ENCODE measurements at places on chromosomes 5 and 9.
A peak's percentile ranks its signal among the peaks of the same experiment; 100 is the strongest.

GRCh38 chr5:15069407-15069905, 197.9 kb upstream of the ANKH start:
- no peak for DNase-seq

GRCh38 chr5:135376961-135377624, 21.9 kb downstream of the MACROH2A1 start:
- no peak for DNase-seq

- DNase-seq: no peak
Observed at GRCh38 chr5:67283988-67284487, 87.4 kb upstream of the CD180 start.

DNA sequence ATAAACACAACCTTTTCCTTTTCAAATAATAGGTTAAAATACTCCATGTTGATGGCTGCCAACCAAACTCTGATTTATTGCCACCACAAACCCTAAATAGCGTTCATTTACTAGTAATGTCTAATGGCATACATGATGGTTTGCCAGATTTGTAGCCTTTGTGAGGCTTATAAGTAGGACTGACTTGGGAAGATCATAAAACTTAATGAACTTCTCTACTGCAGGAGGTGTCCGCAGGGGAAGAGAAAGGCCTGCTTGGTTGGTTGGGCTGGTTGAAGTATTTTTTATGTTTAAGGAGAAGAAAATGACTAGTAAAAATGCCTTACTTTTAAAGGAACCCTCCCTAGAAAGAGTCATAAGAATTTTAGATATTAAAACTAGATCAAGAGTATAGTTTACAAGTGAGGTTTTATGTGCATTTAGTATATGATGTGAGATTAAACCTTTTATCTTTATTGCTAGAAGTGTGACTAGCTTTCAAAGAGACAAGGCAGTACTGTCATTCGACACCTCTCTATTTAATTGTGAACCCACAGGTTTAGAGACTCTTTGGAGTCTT, 5.0 kb downstream of the PBX3 start:
- DNase-seq: peak; percentile 74

DNA sequence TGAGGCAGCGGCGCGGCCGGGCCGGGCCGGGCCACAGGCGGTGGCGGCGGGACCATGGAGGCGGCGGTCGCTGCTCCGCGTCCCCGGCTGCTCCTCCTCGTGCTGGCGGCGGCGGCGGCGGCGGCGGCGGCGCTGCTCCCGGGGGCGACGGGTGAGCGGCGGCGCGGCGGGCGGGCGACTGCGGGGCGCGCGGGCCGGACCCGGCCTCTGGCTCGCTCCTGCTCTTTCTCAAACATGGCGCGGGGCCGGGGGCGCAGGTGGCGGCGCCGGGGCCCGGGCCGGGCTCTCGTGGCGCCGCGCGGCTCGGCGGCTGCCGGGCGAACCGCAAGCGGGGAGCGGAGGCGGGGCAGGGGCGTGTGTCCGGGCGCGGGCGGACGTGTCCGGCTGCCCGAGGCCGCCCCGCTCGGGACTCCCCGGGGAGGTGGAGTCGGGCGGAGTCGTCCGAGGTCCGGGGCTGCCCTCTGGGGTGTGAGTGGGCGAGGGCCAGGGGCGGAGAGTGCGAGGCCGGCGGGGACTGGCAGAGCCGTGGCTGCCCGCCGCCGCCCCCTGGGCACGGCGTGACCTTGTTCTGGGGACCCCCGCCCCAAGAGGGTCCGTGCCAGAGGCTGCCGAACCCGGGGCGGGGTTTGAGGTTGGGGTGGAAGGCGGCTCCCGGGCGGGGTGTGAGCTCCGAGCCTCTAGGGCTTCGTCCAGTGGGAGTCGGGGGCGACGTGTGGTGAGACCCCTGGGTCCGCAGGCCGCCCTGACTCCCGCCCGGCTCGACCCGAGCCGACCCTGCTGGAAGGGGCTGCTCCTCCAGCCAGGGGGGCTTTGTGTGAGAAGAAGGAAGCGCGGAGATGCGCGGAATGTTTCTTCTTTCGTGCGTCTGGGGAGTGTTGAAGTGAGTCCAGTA, 485 bp downstream of the TGFBR1 start:
- DNase-seq: peak; percentile 9

DNA sequence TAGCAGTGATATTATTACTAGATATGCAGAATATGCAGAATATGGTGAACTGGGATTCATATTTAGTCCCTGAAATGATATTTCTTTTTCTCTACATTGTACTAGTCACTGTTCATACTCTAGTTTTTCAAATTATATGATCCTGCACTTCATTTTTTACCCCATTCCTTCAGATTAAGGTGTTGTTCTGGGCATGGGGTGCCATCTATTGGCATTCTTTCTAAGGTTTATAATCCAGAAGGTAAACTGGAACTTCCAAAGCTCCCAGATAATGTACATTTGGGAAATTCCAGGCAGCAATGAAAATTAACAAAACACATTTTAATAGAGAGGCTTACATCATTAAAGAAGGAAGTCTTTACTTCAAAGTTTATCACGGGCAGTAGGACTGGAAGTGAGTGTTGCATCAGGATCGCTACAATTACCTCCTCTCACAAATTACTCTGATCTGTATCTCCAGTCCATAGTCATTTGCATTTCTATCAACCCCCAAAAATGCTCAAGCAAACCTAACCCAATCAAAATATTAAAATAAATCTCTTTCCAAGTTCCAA, 12.5 kb downstream of the RFX3 start:
- no peak for DNase-seq

GRCh38 chr5:174807471-174807870, 83.1 kb downstream of the MSX2 start:
- DNase-seq: no peak

GRCh38 chr5:179908528-179908927, 831 bp upstream of the TBC1D9B start:
- DNase-seq: no peak

GRCh38 chr5:136115183-136115865, 17.3 kb upstream of the SMAD5 start:
- DNase-seq: no peak

DNA sequence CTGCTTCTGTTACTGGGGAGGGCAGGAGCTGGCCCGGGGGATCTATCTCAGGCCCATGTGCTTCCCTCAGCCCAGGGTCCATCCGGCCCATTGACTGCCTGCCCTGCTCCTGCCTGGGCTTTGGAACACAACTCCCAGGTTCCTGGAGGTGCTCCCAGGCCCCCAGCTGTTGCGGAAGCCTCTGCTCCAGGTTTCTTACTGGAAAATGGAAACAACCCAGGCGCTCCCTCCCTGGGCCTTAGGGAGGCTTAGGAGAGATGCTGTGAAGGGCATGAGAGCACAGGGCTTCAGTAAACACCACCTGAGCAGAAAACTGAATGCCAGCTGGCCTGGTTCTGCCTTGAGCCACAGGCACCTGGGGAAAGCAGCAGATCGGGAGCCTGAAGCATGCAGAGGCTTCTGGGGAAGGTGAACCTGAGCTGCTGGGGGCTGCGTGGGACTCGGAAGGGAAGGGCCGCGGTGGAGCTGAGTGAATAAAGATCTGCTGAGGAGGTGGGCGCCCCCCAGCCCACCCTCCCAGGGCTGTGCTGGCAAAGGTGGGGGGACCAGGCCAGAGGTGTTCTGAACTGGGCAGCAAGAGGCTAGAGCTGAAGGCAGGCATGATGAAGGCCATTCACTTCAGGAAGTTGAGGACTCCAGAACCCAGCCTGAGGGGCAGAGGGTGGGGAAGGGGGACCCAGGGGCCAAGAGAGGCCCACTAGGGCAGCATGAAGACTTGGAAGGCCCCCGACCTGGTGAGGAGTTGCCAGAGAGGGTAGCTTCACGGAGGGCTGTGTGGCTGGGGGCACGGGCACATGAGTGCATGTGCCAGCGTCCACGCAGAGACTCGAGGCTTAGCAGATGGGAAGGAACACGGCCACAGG, 64.8 kb downstream of the SHB start:
- no peak for DNase-seq

GRCh38 chr5:2588850-2589501, 162.5 kb downstream of the IRX2 start:
- DNase-seq: no peak

- no peak for DNase-seq
Observed at GRCh38 chr5:151141535-151141934, 16.0 kb downstream of the ANXA6 start.

GRCh38 chr9:114426046-114426948, 38.5 kb upstream of the AKNA start:
- DNase-seq: no peak

DNA sequence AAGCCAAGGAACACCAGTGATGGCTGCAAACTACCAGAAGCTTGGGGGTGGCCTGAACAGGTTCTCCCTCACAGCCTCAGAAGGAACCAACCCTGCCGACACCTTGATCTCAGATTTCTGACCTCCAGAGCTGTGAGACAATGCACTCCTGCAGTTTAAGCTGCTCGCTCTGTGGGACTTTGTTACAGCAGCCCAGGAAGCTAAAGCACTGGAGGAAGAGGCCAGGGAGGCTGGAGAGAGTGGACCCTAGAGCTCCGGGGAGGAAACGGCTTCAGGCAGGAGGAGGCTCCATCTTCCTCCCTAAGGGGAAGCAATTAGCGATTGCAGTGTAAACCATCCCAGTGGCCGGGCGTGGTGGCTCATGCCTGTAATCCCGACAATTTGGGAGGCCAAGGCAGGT, 25.1 kb downstream of the BARX1 start:
- no peak for DNase-seq

GRCh38 chr5:68285851-68286611, 70.5 kb downstream of the PIK3R1 start:
- peak; percentile 7 for DNase-seq

DNA sequence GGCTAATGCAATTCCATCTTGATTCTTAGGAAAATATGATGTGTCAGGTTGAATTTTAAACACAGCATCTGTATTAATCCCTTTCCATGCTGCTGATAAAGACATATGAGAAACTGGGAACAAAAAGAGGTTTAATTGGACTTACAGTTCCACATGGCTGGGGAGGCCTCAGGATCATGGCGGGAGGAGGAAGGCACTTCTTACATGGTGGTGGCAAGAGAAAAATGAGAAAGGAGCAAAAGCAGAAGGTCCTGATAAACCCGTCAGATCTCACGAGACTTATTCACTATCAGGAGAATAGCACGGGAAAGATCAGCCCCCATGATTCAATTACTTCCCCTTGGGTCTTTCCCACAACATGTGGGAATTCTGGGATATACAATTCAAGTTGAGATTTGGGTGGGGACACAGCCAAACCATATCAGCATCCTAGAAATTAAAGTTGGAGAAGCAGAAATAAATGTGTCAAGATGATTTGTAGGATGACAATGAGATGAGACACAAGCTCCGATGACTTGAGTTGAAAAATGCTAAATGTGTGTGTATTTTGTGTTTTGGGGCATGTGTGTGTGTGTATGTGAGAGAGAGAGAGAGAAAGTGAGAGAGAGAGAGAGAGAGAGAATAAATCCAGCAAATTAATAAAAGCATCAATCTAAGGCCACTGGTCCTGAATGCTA, 48.5 kb upstream of the ANKRD55 start:
- no peak for DNase-seq

GRCh38 chr9:99516657-99517049, 294.6 kb downstream of the SEC61B start:
- no peak for DNase-seq

DNA sequence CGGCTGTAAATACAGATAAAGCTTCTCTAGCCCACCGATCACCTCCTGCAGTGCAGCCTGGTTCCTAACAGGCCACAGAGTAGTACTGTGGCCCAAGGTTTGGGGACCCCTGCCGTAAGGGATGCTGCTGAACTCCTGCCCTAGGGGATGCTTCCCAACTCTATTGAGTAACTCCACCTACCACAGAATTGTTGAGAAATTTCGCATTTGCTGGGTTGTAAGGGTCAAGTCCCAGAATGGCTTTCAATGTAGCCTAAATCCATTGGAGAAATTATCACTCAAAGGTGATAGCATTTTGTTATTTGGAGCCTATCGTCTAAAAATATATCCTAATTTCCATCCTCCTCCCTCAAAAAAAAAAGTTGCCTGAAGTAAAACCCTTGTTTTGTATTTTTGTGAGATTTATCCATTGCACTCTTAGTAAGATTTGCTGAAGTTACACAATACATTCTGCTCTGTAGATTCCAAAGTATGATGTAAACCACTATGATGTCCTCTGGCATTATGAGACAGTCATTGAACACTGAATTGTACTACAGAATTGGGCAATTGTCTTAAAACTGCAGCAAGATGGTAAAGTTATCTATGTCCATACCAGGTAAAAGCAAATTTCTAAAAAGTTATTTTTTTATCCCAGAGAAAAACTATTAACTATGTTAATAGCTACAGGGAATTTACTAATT, 14.0 kb downstream of the ACTBL2 start:
- DNase-seq: no peak

- DNase-seq: no peak
Observed at GRCh38 chr5:89484962-89485361, 602.0 kb upstream of the MEF2C start.

GRCh38 chr5:131634238-131634637, 791 bp downstream of the RAPGEF6 start:
- DNase-seq: no peak

- DNase-seq: no peak
Observed at GRCh38 chr5:154620411-154620810, 134.8 kb upstream of the LARP1 start.

GRCh38 chr9:86503942-86504341, 149.7 kb upstream of the TUT7 start:
- no peak for DNase-seq

DNA sequence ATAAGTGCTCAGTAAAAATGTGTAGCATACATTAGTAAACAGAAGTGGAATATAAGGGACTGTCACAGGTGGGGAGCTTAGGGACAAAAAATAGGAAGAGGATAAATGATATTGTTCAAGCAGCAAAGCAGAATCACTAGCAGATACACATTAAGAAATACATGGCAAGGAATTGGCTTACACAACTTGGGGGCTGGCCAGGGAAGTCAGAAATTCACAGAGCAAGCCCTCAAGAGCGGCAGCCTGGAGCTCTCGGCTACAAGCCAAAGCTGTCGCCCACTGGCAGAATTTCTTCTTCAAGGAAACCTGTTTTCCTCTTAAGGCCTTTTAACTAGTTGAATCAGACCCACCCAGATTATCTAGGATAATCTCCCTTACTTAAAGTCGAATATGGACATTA, 73.0 kb upstream of the SMIM23 start:
- no peak for DNase-seq

GRCh38 chr5:124643336-124643735, 103.1 kb downstream of the ZNF608 start:
- no peak for DNase-seq

GRCh38 chr9:118455259-118455658, 751.1 kb downstream of the TLR4 start:
- no peak for DNase-seq

DNA sequence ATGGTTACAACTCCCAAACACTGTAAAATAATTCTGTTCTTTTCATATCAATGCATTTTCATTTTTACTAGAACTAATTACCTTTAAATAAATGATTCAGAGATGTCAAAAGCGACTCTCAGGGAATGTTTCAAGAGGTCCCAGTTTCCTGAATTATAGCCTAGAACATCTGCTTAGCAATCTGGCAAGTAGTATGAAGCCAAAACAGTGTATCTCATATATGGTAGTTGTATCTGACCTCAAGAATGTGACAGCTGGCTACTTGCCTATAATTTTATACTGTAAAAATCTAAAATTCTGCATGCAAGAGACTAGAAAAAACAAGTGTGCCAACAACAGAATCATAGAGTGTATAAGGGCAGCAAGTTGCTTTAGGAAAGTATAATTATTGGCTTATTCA, 187.7 kb upstream of the POU5F2 start:
- no peak for DNase-seq

Measured in NCI-H1105 treated with DMSO at 0.1 percent for 48 hours (cell line).